ENCODE measurements at places on chromosomes 7 and 10.

- DNase-seq: no peak
Observed at GRCh38 chr7:80785961-80786536, 132.8 kb downstream of the SEMA3C start.

DNA sequence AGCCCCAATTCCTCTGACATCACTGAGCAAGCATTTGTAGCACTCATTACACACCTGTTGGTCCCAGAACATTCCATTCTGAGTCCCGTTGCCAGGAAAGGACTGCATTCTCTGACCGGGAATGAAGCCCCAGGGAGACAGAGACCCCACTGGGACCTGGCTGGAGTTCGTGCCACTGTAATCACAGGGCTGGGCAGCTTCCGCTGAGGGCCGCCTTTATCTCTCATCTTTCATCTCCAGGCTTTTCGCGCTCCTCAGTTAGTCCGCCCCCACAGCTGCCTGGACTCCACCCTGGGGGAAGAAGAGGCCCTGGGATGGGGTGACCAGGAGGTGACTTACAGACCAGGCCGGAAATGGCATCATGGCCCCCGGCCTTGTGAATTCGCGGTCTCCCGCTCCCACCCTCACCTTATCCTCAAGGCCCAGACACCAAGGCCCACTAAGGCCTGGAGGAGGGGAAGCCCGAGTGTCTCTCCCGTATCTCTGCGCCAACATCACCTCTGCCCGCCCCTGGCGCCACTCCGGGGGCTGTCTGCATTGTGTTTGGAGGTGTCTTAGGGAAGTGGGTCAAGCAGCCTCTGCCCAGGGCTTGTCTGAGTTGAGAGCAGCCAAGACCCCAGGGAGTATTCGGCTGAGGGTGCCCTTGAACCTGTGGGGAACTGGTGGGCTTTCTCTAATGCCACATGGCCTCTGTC, 75.4 kb downstream of the PROSER2 start:
- DNase-seq: no peak

GRCh38 chr10:93827056-93827804, 66.5 kb upstream of the SLC35G1 start:
- no peak for DNase-seq

DNA sequence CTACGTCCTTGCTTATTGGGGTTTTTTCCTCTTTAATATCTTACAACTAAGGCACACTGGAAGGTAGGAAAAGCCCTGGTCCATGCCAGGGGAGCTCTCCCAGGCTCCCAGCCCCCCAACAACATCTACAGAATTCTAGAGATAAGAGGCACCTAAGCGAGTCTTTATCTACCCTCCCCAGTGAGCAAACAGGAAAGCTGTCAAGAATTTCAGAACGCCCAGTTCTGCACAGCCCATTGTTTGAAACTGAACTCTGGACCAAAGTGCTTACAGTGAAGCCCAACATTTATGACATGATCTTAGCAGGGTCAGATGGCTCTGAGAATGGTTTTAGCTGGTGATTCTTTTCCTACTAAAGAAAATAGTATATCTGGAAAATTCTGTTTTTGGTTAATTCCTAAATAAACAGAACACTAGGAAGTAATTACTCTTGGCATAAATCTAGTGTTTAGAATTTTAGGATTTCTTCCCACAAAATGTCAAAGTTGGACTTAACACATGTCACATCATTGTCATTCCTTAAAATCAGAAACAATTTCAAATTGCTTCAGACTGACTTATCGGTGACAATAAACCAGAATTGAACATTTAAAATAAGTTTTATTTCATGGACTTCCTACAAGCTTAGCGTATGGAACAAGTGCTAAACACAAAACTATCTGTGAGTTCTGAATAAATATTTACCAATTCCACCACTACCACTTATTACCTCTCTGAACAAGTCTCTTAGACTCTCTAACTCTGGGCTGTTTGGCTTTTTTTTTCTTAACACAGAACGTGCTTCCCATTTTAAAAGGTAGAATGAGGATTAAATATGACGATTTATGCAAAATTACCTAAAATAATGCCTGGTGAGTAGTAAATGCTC, 31.3 kb upstream of the RNF32 start:
- no peak for DNase-seq

GRCh38 chr7:35752742-35753141, 48.1 kb upstream of the SEPTIN7 start:
- no peak for DNase-seq

GRCh38 chr10:20363684-20364083, 533.4 kb downstream of the NEBL start:
- DNase-seq: no peak

- DNase-seq: peak; percentile 93
Observed at GRCh38 chr10:129035052-129035827, 431.8 kb upstream of the MGMT start.

- DNase-seq: no peak
Observed at GRCh38 chr10:110808615-110809014, 63.1 kb upstream of the PDCD4 start.

- no peak for DNase-seq
Observed at GRCh38 chr7:53315981-53316380, 280.5 kb downstream of the POM121L12 start.

DNA sequence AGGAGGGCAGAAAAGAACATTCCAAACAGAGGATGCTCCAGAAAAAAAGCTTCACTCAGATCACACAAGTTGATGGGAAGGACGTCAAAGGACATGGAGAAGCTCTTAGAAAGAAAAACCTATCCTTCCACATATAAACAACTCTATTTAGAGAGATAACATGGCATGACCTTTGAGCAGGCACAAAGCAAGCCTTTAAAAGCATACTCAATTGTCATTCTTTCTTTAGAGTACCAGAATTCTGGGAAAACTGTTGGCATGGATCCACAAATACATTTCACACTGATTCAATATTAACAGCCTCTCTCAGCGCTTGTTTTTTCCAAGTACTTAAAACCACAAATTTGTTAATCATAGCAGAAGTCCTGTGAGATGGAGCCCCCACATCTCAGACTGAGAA, 7.3 kb upstream of the ABLIM1 start:
- no peak for DNase-seq

DNA sequence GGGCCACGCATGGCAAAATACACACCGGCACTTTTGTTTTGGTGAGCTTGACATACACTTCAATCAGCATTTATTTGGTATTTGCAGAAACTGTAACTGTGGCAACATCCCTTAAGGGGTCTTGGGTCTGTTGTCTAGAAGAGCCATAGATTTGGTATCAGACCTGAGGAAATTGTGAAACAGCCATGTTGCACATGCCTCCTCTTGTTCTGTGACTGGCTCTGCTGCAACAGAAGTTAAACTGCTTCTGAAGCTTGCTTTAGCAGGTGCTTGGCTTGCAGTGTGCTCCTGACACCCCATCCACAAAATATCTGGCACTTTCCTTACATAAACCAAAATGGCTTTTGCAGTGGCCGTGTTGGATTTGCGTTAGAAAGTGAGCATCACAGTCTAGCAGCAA, 247.3 kb downstream of the GATA3 start:
- no peak for DNase-seq

- peak; percentile 54 for DNase-seq
Observed at GRCh38 chr10:35127289-35127891, 744 bp downstream of the CREM start.

- no peak for DNase-seq
Observed at GRCh38 chr10:11828682-11829284, 5.6 kb downstream of the PROSER2 start.

- DNase-seq: no peak
Observed at GRCh38 chr7:3559278-3559677, 258.2 kb downstream of the SDK1 start.

DNA sequence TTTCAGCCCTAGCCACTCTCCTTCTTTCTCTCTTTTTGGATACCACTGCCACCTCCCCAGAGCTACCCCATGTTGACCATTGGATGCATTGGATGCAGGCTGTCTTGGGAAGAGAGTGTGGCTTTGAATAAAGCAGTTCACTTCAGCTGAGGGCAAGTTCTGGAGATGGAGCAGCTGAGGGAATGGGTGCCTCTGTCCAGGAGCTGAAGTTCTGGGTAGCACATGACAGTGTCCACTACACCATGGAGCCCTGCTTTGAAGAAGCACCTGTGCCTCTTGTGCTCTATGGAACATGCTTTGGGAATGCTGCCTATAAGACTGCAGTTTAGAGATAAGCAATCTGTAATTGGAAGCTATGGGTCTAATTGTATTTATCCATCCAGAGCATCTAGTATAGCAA, 1028.7 kb downstream of the TYW1 start:
- no peak for DNase-seq

GRCh38 chr10:32077896-32078485, 21.8 kb upstream of the KIF5B start:
- DNase-seq: no peak

GRCh38 chr10:95408983-95409873, 118.4 kb upstream of the PDLIM1 start:
- DNase-seq: no peak

All from DND-41 (cell line).